ENCODE measurements at places on chromosomes 3 and 15.

GRCh38 chr3:38454884-38455638 lies 1.4 kb downstream of the ACVR2B start:
- DNase-seq, result no peak

DNA sequence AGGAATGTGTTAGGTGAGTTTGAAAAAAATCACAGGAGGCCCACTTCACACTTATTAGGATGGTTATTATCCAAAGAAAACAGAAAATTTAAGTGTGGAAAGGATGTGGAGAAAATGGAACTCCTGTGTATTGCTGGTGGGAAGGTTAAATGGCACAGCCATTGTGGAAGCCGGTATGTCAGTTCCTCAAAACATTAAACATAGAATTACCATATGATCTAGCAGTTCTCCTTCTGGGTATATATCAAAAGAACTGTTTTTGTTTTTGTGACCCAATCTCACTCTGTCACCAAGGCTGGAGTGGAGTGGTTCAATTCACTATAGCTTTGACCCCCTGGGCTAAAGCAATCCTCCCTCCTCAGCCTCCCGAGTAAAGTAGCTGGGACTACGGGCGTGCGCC lies 10.4 kb upstream of the ZFYVE19 start:
- no peak for DNase-seq

- DNase-seq, result no peak
Observed at GRCh38 chr15:52368402-52368801, 72.8 kb upstream of the MYO5C start.

GRCh38 chr3:179299316-179299715 lies 23.5 kb upstream of the ZNF639 start:
- no peak for DNase-seq

- DNase-seq, result no peak
Observed at GRCh38 chr3:55661571-55661970, 174.5 kb upstream of the WNT5A start.

- DNase-seq, result no peak
Observed at GRCh38 chr15:80260551-80260950, 8.5 kb upstream of the CTXND1 start.

DNA sequence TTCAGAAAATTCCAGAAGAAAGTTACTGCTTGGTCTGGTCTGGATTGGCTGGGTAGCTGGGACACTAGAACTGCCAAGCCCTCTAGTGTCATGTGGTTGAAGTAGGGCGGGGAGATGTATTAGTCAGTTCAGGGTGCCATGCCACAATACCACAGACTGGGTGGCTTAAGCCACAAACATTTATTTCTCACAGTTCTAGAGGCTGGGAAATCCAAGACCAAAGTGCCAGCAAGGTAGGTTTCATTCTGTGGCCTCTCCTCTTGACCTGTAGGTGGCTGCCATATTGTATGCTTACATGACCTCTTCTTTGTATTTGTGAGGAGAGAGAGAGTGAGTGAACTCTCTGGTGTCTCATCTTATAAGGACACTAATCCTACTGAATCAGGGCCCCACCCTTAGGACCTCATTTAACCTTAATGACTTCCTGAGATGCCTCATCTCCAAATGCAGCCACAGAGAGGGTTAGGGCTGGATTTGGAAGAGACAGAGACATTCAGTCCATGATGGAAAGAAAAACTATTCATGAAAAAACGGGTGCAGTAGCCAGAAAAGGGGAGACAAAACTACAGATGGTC lies 18.1 kb upstream of the ZSCAN2 start:
- no peak for DNase-seq

DNA sequence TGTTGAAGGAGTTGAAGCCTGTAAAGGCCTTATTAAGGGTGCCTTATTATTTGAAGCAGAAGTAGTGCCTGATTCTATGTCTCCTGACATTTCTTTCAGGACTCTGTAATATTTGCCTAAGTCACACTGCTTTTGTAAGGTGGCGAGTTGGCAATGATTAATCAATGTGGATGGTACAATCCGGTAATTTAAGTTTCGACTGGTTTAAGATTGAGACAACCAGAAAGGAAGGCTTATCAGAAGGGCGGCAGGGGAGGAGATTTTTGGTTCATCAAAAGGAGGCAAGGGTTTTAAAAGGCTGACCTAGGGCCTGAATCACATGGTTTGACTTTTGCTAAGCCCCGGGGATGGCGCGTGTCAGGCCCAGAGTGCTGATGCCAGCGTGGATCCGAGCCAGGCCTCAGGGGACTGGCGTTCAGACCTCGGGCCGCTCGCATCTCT lies 830 bp upstream of the RNF13 start:
- DNase-seq, result no peak

GRCh38 chr3:5011555-5012256 lies 32.5 kb downstream of the BHLHE40 start:
- no peak for DNase-seq

- DNase-seq, result no peak
Observed at GRCh38 chr15:98943051-98943508, 64.5 kb downstream of the PGPEP1L start.

DNA sequence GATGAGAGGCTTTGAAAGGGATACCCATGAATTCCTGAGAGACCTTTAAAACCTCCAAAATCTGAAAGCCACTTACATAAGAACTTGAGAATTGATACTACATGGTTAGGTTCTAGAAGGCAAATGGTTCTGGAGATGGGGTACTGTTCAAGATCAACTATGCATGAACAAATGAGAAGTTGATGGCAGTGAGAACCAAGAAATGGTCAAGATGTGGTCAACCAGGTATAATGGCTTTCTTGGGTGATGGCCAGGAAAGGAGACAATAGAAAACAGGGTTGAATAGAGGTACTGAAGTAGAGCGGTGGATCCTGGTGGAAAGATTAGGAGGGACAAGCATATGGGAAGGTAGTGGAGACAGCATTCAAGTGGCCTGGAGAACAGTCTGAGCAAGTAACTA lies 200.4 kb downstream of the RBMS3 start:
- no peak for DNase-seq

- no peak for DNase-seq
Observed at GRCh38 chr3:124777762-124778470, 47.7 kb downstream of the UMPS start.

DNA sequence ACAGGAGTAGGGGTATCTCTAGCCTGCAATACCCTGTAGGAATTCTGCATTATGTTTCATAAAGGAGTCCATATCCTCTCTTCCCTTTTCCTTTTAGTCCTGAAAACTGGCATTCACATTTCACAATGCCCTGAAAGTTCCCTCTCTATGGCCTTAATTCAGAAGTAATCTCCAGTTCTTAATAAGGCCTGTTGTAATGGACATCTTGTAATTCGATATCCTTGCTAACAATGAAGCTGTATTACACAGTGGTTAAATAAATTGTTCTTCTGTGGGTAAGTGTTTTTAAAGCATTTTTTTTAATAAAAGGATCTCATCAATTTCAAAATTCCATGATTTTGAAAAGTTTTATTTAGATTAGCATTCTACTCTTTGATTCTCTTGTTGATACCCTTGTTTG lies 34.3 kb upstream of the NEO1 start:
- DNase-seq, result no peak

DNA sequence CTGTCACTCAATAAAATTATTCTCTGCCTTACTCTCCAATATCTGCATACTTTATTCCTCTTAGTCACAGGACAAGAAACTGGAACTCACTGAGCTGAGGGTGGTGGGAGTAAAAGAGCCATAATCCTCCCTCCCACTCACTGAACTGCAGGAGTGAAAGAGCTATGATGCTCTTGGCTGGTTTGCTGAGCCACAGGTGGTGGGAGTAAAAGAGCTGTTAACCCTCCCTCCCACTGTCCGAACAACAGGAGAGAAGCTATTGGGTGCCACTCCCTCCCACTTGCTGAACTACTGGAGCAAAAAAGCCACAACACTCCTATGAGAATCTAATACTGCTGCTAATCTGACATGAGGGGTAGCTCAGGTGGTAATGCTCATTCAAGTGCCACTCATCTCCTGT lies 391.0 kb downstream of the NSUN3 start:
- no peak for DNase-seq

DNA sequence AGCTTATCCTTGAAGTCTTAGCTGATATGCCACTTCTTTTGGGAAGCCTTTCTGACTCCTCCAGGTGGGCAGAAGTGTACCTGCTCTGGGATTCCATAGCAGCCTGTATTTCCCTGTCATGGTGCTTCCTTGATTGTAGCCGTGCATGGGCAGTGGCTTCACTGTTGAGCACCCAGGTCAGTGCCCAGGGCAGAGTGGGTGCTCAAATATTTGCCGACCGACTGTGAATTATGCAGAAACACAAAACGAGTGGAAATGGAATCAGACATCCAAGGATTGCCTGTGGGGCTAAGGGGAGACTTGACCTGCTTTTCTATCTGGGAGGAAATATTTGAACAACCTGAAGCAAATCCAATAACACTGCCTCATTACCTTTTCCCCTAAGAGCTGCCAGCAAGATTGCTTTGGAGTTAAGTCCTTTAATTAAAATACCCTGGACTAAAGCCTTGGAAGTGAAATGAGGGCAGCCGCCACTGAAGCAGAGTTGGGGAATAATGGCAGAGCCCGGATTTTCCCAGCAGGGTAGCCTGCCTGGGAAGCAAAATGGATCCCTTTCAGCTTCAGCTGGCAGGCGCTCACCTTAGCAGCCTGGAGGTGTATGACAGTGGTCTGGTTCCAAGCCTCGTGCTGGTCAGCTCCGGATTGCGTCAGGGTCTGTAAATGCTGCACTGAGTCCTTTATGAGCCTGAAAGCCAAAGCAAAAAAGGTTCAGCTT lies 14.9 kb downstream of the ACOX2 start:
- DNase-seq, result no peak

DNA sequence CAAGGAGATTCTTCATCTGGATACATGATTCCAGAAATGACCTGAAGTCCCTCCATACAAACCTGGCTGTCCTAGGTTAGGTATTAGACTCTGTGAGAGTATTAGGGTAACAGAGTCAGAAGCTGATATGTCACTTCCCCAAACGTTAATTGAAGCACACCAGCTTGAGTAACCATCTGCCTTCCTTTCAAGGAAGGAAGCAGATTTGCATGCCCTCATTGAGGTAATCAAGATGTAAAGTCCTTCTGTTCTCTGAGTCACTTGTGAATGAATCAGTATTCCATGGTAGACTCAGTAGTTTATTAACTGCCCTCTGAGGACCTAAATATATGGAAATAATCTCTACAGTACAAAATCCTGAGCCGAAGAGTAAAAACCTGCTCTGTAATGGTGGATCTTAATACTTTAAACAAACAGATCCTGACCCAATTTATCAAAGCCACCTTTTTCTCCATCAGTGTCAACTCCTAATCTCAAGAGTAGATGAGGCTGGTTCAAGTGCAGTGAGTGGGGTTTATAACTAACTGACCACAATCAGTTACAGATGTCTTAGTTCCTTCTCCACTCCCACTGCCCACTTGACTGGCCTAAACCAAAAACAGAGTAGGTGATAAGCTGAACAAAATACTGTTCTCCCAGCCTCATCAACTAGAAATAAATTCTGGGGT lies 246.2 kb upstream of the CHRM5 start:
- DNase-seq, result no peak

DNA sequence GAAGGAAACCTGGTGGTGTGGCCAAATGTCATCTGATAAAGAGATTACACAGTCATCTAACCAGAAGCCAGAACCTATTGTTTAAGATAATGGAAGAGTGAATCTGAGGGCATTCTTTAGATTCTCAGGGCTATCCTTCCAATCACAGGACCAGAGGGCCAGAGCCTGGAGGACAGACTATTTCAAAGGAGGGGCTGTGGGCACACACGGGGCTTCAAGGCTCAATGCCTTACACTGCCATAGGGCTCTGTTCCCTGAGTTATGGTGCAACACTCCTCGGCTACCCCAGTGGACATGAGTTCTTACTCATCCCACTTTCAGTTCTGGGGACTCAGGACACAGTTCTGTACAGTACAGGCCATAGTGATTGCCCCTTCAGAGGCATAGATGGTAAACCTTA lies 343.9 kb upstream of the ALCAM start:
- DNase-seq, result no peak

DNA sequence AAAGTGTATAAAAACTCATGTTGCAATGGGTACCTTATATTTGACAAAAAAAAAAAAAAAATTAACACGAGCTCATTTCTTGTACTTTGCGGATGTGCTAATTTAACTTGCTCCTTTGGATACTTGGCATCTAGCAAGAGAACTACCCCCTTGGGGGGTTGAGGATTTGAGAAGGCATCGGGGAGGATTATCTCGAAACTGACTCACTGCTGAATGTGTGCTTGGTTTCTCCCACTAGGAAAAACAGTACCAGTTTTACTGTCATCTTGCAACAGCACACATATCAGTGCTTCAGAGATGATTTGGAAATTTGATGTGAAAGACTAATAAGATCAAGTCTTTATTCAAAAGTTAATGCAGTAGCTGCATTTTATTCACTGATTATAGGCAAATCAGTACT lies 891 bp downstream of the EXOG start:
- no peak for DNase-seq

DNA sequence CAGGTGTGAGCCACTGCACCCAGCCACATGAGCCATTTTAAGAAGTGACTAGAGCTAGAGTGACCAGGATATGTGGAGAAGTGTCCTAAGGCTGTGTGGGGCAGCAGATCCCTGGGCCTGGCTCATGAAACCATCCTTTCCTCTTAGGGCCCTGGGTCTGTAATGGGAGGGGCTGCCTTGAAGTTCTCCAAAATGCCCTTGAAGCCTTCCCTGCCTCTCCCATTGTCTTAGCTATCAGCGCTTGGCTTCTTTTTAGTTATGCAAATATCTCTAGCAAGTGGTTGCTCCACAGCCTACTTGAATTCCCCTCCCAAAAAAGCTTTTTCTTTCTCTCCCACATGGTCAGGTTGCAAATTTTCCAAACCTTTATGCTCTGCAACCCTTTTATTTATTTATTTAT lies 112.4 kb upstream of the SPATA16 start:
- no peak for DNase-seq

DNA sequence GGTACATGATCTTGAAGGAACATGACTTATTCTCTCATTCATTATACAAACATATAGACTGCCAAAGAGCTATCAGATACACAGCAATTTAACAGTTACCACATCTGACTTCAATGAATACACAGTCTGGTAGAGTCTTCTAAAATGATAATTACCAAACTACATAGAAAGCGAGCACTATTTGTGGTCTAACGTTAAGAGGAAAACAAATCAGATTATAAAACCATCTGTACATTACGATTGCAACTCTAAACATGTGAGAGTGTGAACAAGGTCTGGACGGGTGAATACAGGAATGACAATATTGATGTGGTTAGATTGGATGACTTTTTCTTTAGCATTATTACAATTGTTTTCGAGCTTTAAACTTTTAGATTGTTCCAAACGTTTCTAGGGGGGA lies 16.3 kb downstream of the CX3CR1 start:
- no peak for DNase-seq

DNA sequence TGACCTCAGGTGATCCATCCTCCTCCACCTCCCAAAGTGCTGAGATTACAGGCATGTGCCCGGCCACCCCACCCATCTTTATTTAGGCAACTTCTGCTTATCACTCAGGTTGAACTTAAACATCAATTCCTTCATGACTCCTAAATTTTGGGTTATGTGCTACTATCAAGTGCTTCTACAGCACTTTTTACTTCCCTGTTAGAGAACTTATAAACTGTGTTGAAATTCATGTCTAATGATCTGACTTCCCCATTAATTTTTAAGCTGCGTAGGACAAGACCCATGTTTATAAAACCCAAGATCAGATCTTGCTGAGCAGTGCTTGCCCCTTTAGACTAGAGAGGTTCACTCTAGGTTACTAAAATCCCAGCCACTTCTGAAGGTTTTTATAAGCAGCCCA lies 266.2 kb upstream of the TPRG1 start:
- no peak for DNase-seq
